ENCODE measurements at places on chromosomes 16 and 17. TPM values are rescaled to one million over a fixed set of nuclear protein-coding genes. Genes with fewer than 3 reads are reported as not detected.
A peak's percentile ranks its signal among the peaks of the same experiment; 100 is the strongest.

The DPEP3 gene
- not detected for total RNA-seq

DNA sequence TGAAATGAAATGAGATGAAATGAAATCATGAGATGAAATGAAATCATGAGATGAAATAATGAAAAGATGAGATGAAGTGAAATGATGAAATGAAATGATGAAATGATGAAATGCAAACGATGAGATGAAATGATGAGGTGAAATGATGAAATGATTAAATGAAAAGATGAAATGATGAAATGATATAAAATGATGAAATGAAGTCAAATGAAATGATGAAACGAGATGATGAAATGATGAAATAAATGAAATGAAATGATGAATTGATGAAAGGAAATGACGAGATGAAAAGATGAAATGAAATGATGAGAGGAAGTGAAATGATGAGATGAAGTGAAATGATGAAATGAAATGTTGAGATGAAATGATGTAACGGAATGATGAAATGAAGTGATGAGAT, 595.6 kb downstream of the TP53TG3F start:
- no peaks in the 10 kb centered on the region for H3K4me1 ChIP-seq
- DNase-seq: no peak
- H3K36me3 ChIP-seq: no peaks in the 10 kb centered on the region
- no peak overlapping the region for H3K27ac ChIP-seq
- H3K4me3 ChIP-seq: no peak overlapping the region
- H3K27me3 ChIP-seq: no peaks in the 10 kb centered on the region

DNA sequence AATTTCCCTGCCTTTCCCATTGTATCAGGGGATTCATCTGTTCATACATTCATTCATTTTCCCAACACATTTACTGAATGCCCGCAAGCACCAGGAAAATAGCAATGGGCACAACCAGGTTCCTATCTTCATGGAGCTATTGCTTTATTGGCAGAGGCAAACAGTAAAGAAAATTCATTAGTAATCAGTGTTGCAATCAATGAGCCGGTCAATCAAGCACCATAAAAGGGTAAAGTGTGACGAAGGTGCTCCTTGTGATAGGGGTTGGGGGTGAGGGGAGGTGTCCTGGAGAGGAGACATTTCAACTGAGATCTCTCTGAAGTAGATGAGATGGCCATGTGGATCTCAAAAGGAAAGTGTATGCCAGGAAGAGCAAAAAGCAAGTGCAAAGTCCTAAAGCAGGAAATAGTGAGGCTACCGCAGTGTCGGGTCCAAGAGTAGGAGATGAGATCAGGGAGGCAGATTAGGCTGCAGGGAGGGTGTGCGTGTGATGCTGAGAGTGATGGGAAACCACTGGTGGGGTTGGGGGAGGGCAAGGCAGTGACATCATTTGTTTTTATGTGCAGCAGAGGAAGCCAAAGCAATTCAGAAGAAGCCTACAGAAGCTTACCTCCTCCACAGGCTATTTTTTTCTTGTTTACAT, 28.4 kb downstream of the CDH13 start:
- DNase-seq: no peak
- peaks cover 3% of the 10 kb centered on the region for H3K4me1 ChIP-seq
- H3K4me3 ChIP-seq: no peak overlapping the region
- no peaks in the 10 kb centered on the region for H3K36me3 ChIP-seq
- no peaks in the 10 kb centered on the region for H3K27me3 ChIP-seq

The KRT32 gene
- not detected for total RNA-seq

DNA sequence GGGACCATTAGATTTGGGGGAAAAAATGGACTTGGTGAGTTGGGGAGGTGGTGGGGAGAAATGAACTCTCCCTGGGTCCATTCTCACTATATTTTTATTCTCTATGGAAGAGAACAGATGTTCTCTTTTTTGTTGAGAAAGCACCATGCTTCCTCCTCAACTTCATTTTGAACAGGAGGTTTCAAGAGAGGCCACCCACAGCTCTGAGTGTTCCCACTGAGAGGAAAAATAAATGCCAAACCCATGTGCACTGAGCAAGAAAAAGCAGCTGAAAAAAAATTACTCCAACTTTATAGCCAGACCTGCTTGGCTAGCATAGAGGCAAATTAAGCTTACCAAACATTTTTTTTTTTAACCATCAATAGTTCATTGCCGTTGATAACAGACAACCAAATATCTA, 883.6 kb downstream of the KCNJ2 start:
- no peak for DNase-seq
- H3K27ac ChIP-seq: no peak overlapping the region
- no peak overlapping the region for H3K4me3 ChIP-seq
- H3K27me3 ChIP-seq: no peaks in the 10 kb centered on the region
- H3K4me1 ChIP-seq: no peaks in the 10 kb centered on the region
- H3K36me3 ChIP-seq: no peaks in the 10 kb centered on the region

DNA sequence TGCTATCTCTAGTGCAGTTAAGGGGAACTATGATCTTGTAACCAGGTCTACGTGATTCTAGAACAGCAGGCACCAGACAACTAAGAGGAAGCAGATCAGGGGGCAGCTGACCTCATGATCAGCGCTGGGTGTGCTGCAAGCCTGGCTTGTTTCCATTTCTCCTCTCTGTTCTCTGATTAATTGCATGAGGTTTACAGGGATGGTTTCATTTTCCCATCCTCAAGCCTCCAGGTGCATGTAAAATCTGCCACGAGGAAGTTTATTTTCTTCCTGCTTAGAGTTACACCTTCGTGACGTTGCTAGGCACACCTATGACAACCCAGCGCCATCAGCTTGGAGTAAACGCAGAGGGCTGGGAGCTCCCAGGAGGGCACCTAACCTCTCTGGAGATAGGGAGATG, 4.3 kb upstream of the NUPR1 start:
- DNase-seq: peak; percentile 77
- peak overlapping the region; percentile 71 for H3K27ac ChIP-seq
- no peaks in the 10 kb centered on the region for H3K27me3 ChIP-seq
- peaks cover 5% of the 10 kb centered on the region for H3K4me1 ChIP-seq
- no peaks in the 10 kb centered on the region for H3K36me3 ChIP-seq

DNA sequence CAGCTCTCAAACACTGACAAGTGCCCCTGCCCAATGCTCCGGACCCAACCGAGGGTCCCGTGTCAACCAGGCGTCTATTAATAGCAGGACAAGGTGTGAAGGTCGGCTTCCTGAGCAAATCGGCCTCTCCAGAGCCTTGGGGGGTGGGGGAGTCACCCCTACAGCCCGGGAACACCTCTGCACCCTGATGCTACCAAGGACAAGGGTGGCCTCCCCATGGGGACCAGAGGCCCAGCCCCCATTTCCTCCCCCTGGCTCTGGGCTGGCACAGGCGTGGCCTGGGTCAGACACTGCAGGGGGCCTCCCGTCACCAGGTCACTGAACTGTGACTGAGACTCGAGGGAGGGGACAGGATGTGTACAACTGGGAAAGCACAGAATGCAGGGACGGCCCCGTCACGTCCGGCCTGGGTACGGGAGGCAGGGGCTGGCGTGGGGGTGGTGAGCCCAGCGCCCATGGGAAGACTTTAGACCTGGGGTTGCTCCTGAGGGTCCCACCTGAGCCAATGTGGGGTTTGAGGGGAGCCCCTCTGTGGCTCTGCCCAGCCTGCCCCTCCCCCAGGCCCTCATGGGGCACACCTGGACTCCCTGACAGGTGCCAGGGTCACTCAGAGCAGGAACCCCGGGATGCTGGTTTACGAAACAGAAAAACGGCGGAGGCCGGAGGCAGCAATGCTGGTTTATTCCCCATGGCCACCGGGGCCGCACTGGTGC, 579 bp upstream of the CYBA start:
- peaks cover 21% of the 10 kb centered on the region for H3K4me1 ChIP-seq
- H3K27ac ChIP-seq: peak overlapping the region; percentile 84
- H3K36me3 ChIP-seq: peaks cover 21% of the 10 kb centered on the region
- no peaks in the 10 kb centered on the region for H3K27me3 ChIP-seq

DNA sequence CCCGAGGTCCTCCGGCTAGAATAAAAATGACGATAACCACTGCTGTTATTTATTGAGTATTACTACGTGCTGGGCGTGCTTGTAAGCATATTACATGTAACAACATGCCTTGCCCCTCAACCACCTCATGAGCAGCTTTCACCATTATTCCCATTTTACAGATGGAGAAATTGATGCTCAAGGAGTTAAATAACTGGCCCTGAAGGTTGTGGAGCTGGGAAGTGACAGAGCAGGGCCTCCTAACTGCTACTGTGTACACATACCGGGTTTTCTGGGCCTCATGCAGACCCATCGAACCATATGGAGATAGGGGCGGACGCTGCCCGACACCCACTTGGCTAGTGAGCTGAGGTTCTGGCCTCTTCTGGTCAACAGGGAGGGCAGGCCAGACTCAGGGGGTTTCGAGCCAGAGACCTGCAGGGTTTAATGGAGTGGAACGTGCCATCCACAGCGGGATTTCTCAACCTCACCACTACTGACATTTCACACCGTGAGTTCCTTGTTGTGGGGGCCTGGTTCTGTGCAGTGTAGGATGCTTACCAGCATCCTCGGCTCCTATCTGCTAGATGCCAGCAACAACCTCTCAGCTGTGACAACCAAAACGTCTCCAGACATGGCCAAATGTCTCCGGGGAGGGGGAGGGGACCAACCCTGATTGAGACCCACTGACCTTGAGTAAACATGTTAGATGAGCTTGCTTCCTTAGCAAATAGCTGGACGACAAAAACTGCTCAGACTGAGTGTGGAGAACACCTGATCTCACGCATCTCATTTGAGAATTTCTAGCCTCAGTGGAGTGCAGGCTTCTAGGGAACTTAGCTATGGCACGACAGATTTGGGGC, 432.0 kb downstream of the SLC39A11 start:
- H3K27me3 ChIP-seq: no peaks in the 10 kb centered on the region
- H3K4me1 ChIP-seq: no peaks in the 10 kb centered on the region
- H3K36me3 ChIP-seq: no peaks in the 10 kb centered on the region
- no peak overlapping the region for H3K4me3 ChIP-seq
- DNase-seq: no peak

The CA4 gene
- 73.1 TPM for total RNA-seq

The IRX6 gene
- 13.0 TPM for total RNA-seq

The SPAG7 gene
- total RNA-seq: 64.8 TPM

- H3K4me1 ChIP-seq: no peaks in the 10 kb centered on the region
- H3K27me3 ChIP-seq: no peaks in the 10 kb centered on the region
- DNase-seq: no peak
- no peaks in the 10 kb centered on the region for H3K36me3 ChIP-seq
- H3K27ac ChIP-seq: no peak overlapping the region
Measured at GRCh38 chr17:41705271-41705991, 6.7 kb upstream of the GAST start.

DNA sequence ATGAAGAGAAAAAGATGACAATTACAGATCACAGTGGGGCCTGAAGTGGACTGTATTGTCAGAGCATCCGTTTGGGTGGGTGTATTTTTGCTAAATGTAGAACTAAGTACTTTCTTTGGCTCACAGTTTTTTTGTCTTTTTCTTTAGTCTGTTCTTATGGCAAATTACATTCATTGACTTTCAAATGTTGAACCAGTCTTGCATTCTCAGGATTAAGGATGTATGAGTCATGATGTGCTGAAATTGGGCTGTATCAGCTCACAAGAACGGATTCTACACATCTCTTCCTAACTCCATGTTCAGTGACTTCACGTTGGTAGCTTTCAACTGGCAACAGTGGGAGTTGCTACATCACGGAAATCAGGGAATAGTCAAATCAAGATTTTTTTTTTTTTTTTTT, 66.5 kb downstream of the TEX2 start:
- DNase-seq: no peak
- H3K4me3 ChIP-seq: no peak overlapping the region
- H3K27me3 ChIP-seq: no peaks in the 10 kb centered on the region
- H3K4me1 ChIP-seq: peaks cover 14% of the 10 kb centered on the region
- no peak overlapping the region for H3K27ac ChIP-seq

The ITGAD gene
- 0.20 TPM for total RNA-seq

The ANKRD40CL gene
- not detected for total RNA-seq

DNA sequence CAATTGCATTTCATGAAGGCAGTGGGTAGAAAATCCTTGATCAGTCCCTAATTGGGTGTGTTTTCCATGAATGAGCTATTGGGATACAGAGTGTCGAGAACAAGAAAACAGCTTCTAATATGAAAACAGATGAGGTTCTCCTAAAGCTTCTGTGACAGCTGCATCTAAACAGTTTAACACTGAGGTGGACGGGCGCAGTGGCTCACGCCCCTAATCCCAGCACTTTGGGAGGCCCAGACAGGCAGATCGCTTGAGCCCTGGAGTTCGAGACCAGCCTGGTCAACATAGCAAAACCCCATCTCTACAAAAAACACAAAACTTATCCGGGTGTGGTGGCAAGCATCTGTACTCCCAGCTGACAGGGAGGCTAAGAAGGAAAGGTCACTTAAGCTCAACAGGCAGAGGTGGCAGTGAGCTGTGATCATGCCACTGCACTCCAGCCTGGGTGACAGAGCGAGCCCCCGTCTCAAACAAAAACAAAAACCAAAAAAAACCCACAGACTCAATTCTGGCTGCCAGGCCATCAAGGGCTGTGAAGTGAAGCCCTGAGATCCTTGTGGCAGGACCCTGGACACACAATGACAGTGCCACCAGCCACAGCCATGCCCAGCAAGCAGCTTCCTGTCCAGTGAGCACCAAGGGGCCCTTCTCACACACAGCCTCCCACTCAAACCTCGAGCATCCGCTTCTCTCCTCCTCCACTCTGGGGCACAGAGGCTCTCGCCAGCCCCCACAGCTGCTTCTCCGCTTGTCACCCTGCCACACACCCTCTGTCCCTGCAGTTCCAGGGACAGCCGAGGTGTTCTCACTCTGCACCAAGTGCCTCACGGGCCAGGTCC, 44.0 kb downstream of the ANKRD11 start:
- no peak overlapping the region for H3K4me3 ChIP-seq
- H3K27ac ChIP-seq: no peak overlapping the region

GRCh38 chr16:14485121-14485551, 144.9 kb downstream of the PARN start:
- peaks cover 29% of the 10 kb centered on the region for H3K36me3 ChIP-seq
- H3K4me1 ChIP-seq: peaks cover 23% of the 10 kb centered on the region
- DNase-seq: no peak

Measured in upper lobe of right lung (tissue), 1 donor.